ENCODE measurements at places on chromosomes 12 and 14.

GRCh38 chr14:61486930-61487495 is 165.6 kb downstream of the PRKCH start:
- no peak for DNase-seq

DNA sequence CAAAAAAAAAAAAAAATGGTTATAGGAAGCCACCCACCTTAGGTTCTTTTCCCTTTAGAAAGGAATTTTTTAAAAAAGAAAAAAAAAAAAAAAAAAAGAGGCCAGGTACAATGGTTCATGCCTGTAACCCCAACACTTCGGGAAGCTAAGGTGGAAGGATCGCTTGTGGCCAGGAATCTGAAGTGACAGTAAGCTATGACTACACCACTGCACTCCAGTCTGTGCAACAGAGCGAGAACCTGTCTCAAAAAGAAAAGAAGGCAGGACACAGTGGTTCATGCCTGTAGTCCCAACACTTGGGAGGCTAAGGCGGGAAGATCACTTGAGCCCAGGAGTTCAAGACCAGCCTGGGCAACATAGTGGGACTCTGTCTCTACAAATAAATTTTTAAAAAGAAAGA is 36.0 kb downstream of the SPTLC2 start:
- no peak for DNase-seq

- no peak for DNase-seq
These were observed 30.4 kb downstream of the POLR3B start for GRCh38 chr12:106387848-106388377.

DNA sequence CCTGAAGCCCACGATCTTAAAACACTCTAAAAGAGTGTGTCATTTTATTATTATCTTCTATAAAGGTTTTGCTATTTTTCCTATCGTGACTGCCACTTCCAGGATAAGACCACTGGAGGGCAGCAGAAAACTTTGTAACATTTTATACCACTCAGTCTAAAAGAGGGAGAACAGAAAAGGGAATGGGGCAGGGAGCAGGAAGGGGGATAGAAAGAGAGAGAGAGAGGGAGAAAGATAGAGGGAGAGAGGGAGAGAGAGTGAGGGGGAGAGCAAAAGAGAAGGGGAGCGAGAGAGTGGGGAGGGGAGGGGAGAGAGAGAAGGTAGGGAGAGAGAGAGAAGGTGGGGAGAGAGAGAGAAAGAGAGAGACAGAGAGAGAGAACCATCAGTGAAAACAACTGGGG is 2.0 kb upstream of the ART4 start:
- peak; percentile 55 for DNase-seq

DNA sequence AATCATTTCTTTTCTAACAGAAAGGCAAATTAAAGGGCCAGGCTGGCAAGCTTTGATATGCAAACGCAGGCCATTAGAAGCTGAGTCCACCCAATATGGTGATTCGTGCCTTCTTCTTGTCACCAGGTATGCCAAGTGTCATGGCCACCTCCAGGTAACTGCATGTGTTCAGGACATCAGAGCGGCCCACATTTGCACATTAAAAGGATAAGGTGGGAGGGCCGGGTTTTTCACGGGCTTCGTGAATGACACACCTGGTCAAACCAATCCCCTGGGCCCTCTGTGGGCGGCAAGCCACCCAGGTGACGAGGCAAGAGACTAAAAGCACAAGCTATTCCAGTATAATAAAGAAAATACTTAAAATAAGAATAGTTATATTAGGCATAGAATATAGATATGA is 75.9 kb upstream of the TSPAN11 start:
- DNase-seq = no peak

DNA sequence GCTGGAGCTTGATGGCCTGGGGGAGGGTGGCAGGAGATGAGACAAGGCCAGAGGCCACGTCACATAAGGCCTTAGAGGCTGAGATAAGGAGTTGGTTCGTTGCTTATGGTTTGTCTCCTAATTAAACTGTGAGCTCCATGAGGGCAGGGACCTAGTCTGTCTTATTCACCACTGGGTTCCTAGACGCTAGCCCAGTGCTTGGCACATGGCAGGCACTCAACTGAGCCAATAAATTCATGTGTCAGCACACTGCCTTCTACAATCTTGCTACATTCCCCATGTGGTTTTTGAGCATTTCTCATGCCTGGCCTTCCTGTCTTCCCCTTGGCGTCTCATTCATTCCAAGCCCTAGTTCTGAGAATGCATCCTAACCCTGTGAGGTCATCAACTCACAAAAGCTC is 92.5 kb upstream of the MED13L start:
- DNase-seq = no peak

GRCh38 chr14:32560209-32560857 is 231.2 kb downstream of the AKAP6 start:
- DNase-seq = no peak

DNA sequence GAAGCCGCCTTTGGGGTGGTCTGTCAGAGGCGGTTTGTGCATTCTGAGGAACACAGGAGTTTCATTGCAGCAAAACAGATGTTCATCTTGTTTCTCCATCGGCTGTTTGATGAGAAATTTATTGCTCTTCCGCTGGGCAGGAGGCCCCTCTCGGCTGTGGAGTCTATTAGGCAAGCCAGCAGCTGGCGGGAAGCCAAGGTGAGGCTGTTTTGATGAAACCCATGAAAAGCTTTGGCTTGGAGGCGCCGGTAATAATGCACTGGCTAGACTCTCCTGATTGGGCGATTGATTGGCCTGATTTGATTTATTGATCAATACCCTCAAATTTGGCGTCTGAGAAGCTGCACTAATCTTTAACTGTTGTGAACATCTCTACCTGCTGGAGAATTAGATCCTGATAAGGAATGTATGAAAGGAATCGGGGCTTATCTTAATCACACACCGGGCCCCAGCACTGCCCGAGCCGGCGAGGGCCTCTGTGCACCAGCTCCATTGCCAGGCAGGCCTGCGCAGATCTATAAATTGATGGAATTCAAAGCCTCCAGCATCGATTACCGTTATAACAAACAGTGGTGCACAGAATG is 187.7 kb downstream of the PHETA1 start:
- peak; percentile 10 for DNase-seq

- DNase-seq = no peak
These were observed 61.7 kb downstream of the KIF26A start for GRCh38 chr14:104200106-104200505.

- no peak for DNase-seq
These were observed 13.5 kb upstream of the FKBP11 start for GRCh38 chr12:48938805-48939204.

- DNase-seq = no peak
These were observed 485.0 kb downstream of the SNAPC1 start for GRCh38 chr14:62247266-62247665.

DNA sequence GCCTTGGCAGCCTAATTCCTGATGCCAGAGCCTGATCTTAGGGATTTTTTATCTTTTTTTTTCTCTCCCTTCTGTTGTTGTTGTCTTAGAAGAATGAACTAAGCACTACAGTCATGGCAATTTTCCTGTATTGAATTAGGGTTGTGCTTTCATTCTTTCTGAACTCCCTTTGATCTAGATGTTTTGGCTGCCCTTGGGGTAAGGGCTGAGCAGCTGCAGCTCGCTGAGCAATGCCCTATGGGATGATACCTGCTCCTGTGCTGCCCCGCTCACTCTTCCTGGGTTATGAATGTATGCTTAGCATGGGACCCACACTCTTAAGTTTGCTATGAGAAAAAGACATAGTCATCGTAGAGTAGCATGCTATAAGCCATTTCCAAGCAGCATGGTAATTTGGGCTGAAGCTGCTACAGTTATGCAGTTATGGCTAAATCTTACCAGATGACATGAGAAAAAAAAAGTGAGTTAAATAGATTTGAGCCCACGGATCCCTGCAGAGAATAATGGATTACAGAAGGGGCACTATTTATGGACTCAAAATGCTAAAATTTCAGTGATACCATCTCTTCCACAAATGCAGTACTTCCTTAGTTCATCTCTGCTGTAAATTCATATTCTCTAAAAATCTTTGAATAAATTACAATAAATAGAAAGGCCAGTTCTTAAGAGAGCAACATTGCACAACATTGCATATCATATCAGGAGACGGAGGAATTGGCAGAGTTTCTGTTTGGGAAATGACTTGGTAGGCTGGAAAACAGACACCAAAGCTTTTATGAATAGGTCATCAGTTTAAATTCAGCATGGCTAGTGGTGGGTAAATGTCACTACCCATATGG is 79.2 kb upstream of the PTHLH start:
- DNase-seq = no peak

GRCh38 chr12:129964826-129965457 is 61.1 kb upstream of the TMEM132D start:
- no peak for DNase-seq

DNA sequence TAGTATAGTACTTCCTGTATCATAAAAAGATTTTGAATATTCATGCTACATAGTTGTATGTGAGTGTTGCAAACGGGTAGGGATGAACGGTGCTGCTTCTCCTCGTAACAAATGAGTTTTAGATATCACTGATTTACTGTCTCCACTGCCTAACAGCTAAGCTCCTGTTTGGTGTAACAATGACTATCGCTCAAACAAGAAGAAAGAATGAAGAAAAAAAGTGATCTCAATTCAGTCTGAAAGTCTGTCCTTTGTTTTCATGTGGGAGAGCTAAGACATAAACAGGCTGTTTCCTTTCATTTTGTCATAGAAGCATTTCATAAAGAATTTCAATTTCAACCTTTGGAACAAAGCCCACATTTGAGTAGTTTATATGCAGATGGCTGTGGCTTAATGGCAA is 26.1 kb upstream of the RTRAF start:
- DNase-seq = peak; percentile 4

DNA sequence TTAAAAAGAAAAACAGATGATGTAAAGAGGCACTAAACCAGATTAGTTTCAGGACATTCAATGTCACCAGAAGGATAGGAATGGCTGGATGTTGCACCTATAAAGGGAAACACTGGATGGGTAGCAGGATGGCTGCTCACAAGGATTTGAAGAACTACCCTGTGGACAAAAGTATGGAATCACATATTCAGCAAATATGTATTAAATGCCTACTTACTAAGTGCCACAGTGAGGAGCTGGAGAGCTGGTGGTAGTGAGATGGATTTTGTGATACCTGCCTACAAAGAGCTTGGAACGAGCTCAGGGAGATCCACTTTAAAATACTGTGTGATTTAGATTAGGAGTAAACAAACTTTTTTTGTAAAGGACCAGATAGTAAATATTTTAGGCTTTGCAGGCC is 316.2 kb downstream of the PAWR start:
- no peak for DNase-seq

DNA sequence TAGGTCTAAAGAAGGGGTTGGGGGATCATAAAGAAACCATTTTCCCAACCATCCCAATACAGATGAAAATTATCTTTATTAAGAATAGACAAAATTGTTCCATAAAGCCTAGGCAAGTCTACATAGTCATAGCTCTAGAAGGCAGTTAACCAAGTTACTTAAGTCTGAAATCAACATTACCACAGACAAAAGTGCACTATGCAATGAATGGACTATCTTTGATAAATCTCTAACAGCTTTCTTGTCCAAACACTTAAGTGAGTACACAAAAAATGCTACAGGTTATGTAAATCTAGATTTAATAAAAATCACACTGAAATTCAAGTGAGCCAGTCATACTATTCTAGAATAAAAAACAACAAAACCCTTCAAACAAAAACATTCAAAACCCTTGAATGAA is 87.0 kb upstream of the GPHB5 start:
- no peak for DNase-seq

- DNase-seq = no peak
These were observed 48.6 kb upstream of the CATSPERB start for GRCh38 chr14:91780452-91780851.

- DNase-seq = no peak
These were observed 7.7 kb downstream of the RACGAP1 start for GRCh38 chr12:50017641-50018040.

DNA sequence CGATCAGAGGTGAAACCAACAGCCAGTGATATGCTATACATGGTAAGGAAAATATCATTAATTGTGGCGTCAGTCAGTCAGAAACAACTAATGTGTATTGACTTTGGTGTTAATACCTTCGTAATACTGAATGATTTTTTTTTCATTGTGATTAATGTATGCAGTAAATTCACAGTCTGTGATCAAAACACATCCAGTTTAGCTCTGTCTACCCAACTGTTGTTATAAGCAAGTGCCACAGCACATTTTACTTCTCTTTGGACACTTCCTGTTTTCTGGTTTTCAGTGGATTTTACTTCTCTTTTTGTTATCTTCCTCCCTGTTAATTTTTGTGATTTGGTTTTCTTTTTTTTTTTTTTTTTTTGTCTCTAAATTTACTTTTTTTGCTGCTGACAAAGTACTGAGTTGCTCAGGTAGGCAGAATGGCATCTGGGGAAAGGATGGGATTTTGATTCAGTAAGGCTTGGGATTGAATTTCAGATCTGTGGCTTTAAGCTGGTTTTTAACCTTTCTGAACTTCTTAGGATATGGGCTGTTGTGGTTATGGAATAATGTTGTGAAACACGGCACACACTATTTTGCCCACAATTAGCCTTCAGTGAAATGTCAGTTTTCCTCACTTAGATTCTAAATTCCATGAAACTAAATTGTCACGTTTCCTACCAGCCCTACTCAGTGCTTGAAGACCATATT is 604 bp downstream of the GLIPR1 start:
- DNase-seq = peak; percentile 59

GRCh38 chr14:61106271-61106958 is 125.4 kb downstream of the SLC38A6 start:
- no peak for DNase-seq

GRCh38 chr12:98422812-98423211 is 92.6 kb upstream of the TMPO start:
- no peak for DNase-seq

DNA sequence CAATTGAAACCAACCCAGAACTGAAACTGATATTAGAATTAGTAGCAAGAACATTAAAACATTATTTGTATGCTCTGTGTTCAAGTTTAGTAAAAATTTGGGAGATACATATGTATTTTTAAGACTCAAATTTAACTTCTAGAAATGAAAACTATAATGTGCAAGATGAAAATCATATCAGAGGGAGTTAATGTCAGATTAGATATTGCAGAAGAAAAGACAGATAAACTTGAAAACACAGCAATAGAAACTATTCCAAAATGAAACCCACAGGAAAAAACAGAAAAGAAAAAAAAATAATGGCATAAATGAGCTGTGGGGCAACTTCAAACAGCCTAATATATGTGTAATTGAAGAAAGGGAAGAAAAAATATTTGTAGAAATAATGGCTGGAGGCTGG is 134.9 kb downstream of the DPF3 start:
- DNase-seq = no peak
